ENCODE measurements at places on chromosomes 7 and 10.

GRCh38 chr10:132710036-132710686, 75.8 kb downstream of the NKX6-2 start:
- no peak for DNase-seq

- no peak for DNase-seq
Measured at GRCh38 chr7:100969066-100969615, at the start of gene MUC12. Gene MUC12 (plus strand): TSS chr7:100969565. CDS start chr7:100969623, 58 bp downstream.

GRCh38 chr10:25059990-25060389, 43.6 kb downstream of the THNSL1 start:
- DNase-seq: no peak

DNA sequence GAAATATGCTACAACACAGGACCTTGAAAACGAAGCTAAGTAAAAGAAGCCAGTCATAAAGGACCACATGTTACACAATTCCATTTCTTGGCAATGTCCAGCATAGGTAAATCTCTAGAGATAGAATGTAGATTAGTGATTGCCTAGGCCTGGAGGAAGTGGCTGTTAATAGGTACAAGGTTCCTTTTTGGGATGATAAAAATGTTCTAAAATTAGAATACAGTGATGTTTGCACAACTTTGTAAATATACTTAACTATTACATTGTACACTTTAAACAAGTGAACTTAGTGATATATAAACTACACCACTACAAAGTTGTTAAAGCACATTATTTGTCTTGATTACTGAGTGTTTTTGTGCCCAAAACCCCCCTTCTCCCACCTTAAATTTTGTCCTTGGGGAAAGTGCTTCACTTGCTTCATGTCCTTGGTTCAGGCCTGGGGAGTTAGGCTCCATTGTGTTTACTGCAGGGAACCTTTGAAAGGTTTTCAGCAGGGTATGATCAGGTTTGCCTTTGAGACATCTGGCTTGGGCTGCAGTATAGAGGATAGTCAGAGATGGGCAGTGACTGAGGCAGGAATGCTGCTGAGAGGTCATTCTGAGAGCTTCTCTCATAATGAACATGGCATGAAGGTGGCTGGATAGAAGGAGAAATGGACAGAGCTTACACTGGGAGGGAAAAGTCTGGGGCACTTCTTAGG, 1052.6 kb downstream of the REEP3 start:
- DNase-seq: no peak

DNA sequence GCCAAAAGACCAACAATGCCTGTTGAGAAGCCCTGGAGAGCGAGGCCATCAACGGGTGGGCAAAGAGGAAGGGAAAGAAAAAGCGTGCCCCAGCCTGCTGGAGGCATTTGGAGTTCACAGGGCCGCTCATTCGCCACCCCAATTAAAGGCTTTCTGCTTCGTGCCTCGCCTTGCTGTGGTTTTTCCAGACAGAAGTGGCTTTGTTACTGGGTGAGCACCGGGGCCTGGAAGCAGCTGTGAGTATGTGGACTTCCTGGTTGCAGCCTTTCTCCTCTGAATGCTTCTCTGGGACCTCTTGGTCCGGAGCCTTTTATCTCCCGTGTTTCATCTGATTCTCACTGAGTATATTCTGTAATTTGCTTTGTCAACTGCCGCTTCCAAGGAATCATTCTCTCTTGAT, 118.1 kb upstream of the EGR2 start:
- no peak for DNase-seq

- no peak for DNase-seq
Measured at GRCh38 chr10:124364674-124365073, 54.0 kb downstream of the OAT start.

DNA sequence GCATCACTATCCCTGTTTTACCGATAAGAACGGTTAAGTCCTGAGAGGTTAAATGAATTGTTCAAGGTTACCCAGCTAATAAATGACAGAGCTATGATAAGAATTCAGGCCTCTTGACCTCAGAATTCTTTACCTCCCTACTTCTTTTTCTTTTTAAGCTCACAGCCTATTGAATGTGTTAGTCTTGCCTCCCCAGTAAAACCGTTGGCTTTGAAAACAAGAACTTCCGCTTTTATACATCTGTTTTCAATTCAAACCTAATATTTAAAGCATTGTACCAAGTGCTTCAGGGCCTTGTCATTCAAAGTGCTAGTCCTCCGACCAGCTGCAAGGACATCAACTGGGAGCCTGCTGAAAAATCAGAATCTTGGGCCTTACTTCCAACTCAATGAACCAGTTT, 15.6 kb downstream of the SEC31B start:
- no peak for DNase-seq

GRCh38 chr10:121469797-121470606, 128.2 kb downstream of the FGFR2 start:
- no peak for DNase-seq

DNA sequence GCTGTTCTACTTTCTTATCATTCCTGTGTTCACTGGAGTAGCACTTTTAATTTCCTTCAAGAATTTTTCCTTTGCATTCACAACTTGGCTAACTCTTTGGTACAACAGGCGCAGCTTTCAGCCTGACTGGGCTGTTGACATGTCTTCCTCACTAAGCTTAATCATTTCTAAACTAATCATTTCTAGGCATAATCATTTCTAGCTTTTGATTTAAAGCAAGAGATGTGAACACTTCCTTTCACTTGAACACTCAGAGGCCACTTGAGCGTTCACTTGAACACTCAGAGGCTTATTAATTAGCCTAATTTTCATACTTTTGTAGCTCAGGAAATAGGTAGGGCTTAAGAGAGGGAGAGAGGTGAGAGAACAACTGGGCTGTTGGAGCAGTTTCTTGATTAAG, 15.9 kb downstream of the C10orf90 start:
- DNase-seq: no peak

- DNase-seq: no peak
Measured at GRCh38 chr10:106980495-106981451, 183.7 kb downstream of the SORCS1 start.

DNA sequence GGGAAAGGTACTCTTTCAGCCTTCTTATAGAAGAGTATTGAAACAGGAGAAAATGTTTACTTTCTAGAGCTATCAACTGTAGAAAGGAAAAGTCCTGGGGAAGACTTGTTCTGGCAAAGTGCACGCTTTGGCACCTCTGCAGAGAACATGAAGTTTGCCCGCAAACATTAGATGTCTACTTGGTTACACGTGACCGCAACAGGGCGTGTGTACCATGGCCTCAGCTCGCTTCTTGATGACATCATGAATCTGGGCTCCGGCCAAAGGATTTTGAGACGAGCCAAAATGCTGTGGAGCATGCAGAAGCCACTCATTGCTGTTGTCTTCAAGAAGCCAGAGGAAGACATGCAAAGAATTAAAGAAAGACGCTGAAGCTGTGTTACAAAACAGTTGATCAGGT, 8.6 kb upstream of the TAS2R60 start:
- DNase-seq: no peak

GRCh38 chr7:8817448-8818036, 384.1 kb downstream of the NXPH1 start:
- DNase-seq: no peak

- DNase-seq: no peak
Measured at GRCh38 chr10:44293842-44294241, 91.1 kb downstream of the CXCL12 start.

GRCh38 chr10:38043516-38043915, 33.0 kb downstream of the ZNF33A start:
- DNase-seq: no peak

DNA sequence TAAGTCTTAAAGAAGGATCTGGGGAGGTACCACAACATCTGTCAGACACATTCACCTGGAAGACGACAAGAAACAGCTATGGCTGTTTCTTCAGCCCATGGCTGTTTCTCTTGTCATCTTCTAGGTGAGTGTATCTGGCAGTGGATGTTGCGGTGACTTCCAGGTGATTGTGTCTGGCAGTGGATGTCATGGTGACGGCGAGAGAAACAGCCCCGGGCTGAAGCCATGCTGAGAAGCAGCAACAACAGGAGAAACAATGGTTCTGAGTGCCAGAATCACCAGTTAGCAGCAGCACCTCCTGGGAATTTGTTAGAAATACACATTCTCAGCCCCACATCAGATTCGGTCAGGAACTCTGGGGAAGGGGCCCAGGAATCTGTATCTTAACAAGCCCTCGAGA, 68.6 kb upstream of the SYPL1 start:
- DNase-seq: no peak

DNA sequence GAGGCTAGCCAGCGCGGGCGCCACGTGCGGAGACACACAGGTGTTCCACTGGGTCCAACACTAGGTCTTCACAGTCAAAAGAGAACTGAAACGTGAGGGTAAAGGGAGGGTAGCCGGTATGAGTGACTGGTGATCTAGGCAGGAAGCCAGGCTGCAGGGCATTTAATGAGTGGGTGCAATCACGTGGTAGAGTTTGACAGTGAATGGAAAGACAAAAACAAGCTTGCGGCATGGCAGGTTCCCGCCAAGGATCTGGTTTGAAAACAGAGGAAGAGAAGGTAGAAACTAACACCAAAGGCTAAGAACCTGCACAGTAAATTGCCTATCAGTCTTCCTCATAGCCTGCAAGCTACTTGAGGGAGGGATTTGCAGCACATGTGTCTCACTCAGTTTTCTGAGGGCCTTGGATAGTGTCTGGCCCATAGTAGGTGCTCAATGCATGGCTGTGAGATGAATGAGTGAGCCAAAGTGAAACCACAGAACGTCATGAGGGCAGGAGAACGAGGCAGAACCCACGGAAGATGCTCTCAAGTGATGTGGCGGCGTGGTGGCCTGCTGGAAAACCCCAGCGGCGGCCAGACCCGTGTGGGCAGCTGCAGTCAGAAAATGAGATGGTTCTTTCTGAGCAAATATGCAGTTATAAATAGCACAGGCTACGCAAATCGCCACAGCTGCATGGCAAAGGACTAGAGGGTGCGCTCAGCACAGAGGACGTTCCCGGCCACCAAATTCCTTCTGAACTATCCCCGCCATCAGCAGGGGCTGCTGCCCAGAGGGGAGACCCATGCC, 183.6 kb upstream of the NFE2L3 start:
- no peak for DNase-seq

DNA sequence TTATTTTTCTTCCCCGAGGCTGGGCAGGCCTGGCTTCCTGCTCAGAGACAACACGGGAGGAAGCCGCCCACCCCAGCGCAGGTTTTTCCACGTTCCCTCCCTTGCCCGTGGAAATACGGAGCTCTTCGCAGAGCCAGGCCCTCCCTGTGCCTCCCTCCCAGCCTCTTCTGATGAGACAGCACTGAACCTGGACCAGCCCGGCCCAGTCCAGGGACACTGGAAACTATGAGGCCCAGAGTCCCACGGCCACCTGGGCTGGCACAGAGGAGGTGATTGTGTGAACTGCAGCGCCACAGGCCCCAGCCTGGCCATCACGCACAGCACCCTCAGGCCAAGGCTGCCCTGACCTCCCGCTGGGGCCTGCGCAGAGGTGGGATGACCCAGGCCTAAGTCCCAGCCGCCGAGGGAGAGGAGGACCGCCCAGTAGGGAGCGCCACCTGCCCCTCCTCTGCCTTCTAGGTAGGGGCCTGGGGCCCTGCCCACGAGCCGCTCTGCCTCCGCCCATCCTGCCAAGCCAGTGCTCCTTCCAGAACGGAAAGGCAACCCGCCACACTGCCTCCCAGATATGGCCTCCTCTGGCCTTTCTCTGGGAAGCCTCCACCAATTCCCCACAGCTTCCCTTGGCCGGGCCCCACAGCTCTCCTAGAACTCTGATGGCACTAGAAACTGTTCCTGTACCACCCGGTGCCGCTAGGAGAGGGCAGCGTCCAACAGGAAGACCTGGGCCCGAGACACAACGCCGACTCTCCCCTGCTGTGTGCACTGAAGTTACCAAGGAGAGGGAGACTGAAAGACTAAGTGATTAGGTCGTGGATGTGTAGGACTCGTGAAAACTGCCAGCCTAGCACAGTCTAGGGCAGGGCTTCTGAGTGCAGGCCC, 57.2 kb downstream of the PROSER2 start:
- DNase-seq: no peak

DNA sequence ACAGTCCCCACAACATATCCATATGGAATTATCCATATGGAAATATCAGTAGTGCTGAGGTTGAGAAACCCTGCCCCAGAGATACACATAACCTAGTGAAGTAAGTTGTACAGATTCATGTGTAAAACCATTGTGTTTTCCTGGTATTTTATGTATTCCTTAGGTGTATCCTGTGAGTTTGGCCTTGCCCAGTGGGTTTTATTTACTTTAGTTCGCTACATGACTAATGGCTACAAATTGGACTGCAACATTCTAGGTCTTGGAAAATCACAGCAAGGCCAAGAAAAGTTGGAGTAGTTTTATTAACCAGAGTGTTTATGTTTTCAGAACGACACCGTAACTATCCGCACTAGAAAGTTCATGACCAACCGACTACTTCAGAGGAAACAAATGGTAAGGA, 1.4 kb downstream of the RPS24 start:
- no peak for DNase-seq

- DNase-seq: no peak
Measured at GRCh38 chr7:142784716-142785115, 13.9 kb downstream of the PRSS2 start.

DNA sequence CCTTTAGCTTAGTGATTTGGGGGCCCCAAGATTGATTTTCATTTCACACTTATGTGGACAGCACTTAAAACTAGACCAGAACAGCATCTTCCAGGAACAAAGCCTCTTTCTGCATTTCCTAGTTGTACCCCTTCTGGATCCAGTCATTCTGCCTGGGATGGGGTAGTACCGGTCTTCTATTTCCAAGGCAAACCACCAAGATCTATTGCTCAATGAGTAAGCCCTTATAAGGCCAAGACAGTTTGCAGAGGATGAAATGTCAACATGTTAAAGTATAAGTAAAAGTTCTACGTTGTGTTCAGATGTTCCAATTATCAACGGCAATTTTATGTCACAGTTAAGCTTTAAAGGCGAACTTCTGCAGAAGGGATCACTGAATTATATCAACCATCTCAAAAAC, 106.9 kb upstream of the ZNF746 start:
- DNase-seq: no peak

GRCh38 chr10:12717981-12718707, 283.4 kb downstream of the CCDC3 start:
- DNase-seq: no peak

DNA sequence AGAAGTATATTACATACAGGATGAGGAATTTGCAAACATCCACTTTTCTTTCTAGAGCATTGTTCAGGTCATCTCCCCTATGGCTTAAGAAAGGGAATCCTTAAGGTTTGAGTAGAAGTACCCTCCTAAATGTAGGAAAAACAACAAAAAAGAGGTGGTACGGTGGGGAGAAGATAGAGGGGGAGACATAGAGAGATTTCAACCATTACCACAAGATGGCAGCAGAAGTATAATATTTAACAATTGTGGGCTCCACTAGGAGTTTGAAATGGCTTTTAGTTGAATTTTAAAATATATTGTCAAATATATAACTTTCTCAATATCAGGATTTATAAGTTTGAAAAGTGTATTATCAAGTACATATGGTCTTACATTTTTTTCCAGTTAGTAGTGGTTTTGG, 72.7 kb upstream of the PRKG1 start:
- no peak for DNase-seq

- DNase-seq: no peak
Measured at GRCh38 chr10:58278274-58278961, 9.5 kb downstream of the CISD1 start.
